Small intestine (tissue), 16 donors: ENCODE measurements at places on chromosomes 16 and 17.

DNA sequence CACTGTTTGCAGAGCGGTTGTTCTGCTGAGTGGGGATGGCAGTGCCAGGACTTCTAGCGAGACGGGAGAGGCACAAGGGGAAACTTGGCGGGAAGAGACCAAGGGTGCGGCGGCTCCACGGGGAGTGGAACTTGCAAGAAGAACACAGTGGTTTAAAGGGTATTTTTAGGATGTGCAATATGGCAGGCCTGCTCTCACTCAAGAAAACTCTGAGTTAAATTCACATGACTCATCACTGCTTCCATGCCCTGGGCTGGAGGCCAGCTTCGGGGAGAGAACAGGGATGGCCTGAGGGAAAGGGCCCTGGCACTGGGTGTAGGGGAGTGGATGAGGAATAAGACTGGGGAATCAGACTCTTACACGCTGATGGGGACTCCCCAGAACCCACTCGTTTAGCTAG is 13.3 kb upstream of the CD300LD start:
- DNase-seq = no peak

GRCh38 chr16:3149193-3149530 is 14.3 kb downstream of the ZNF213 start:
- no peak for DNase-seq

GRCh38 chr17:64200080-64201032 is 62.7 kb downstream of the TEX2 start:
- DNase-seq = peak; percentile 53

- no peak for DNase-seq
Measured at GRCh38 chr17:44257815-44258760, 9.8 kb downstream of the SLC4A1 start.

- peak; percentile 28 for DNase-seq
Measured at GRCh38 chr17:31318298-31318801, 3.1 kb downstream of the EVI2A start.

DNA sequence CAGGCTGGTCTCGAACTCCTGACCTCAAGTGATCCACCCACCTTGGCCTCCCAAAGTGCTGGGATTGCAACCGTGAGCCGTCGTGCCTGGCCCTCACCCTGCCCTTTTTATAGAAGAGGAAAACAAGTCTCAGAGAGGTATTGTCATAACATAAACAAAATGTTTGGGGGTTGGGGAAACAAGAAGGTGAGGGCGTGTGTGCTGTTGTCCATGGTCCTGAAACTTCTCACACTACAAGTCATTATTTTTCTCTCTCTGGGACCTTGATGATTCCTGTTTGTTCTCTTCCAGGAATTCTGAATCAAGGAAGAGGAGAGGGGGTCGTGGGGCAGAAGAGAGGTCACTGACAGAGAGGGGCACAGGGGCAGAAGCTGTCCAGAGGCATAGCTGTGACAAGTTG is 160.2 kb upstream of the LHX1 start:
- DNase-seq = no peak

DNA sequence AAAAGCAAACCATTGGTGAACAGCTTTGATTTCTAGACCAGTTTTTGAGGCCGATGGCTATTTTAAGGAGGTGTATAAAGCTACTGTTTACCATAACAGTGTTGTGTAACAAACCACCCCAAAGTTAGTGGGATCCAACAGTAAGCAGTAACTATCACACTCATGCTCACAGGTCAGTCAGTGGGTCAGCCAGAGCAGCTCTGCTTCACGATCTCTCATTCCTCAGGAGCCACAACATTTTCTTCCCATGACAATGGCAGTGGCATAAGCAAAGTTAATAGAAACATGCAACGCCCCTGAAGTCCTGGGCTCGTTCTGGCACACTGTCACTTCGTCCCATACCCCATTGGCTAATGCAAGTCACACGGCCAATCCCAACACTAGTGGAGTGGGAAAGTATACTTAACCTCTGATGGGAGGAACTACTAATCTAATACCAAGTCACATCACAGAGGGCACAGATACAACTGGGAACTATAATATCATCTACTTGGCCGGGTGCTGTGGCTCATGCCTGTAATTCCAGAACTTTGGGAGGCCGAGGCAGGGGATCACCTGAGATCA is 28.0 kb upstream of the B4GALNT2 start:
- no peak for DNase-seq

GRCh38 chr17:68585643-68586042 is 15.5 kb downstream of the FAM20A start:
- DNase-seq = no peak

GRCh38 chr17:53948323-53948722 is 125.6 kb downstream of the KIF2B start:
- no peak for DNase-seq

DNA sequence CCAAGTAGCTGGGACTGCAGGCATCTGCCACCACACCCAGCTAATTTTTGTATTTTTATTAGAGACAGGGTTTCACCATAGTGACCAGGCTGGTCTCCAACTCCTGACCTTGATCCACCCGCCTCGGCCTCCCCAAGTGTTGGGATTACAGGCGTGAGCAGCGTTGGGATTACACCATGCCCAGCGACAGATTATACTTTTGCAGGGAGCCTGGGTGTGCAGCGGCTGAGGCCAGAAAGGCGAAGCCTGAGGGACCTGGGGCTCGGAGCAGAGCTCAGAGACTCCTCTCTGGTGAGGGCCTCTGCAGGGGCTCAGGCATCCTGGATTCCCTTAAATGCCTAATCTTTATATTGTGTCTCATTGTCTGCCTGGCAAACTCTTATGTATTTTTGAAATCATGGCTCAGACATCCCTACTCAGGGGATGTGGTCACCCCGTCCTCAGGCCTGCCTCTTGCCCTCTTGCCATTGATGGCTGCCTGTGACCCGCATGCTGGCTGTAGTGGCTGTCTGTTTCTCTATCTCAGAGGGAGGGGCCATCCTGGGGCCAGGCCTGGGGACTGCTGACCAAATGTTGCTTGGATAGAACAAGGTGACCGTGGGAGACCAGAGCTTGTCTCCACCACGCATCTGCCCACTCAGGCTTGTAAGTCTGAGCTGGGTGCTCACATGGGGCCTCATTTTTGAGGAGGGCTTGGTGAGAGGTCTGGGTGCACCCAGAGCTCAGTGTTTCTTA is 42.6 kb downstream of the B9D1 start:
- no peak for DNase-seq

- DNase-seq = no peak
Measured at GRCh38 chr16:88907768-88908167, 41.3 kb upstream of the PABPN1L start.

DNA sequence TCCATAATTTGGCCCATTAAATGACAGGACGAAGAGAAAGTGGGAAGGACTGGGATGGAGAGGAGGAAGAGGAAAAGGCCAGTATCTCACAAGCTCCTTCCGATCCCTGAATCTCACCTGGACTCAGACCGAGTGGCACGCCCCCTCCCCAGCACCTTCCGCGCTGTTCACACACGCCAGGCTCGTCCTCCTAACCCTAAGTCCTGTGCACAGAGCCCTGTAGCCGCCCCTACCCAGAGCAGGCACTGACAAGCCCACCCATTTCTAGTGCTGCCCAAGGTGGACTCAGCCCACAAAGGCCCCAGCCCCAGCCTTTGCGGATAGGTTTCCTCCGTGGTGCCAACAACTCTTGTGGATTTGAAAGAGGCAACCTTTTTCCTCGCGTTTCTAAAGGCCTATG is 9.2 kb downstream of the HS3ST3B1 start:
- no peak for DNase-seq

DNA sequence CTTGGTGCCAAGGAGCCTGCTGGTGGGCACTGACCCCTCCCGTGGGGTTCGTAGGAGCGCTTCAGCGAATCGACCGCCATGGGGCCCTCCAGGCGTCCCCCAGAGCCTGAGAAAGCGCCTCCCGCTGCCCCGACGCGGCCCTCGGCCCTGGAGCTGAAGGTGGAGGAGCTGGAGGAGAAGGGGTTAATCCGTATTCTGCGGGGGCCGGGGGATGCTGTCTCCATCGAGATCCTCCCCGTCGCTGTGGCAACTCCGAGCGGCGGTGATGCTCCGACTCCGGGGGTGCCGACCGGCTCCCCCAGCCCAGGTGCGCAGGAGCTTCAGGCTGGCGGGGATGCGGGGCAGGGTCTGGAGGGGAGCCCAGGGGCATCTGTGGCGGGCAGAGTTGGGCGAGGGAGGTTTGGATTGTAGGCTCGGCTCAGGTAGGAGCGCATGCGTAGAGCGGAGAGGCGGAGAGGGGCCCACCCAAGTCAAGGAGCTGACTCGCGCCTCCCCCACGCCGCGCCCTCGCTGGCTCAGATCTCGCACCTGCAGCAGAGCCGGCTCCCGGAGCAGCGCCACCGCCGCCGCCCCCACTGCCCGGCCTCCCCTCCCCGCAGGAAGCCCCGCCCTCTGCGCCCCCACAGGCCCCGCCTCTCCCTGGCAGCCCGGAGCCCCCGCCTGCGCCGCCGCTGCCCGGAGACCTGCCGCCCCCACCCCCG is 19.8 kb downstream of the FMNL1 start:
- no peak for DNase-seq

DNA sequence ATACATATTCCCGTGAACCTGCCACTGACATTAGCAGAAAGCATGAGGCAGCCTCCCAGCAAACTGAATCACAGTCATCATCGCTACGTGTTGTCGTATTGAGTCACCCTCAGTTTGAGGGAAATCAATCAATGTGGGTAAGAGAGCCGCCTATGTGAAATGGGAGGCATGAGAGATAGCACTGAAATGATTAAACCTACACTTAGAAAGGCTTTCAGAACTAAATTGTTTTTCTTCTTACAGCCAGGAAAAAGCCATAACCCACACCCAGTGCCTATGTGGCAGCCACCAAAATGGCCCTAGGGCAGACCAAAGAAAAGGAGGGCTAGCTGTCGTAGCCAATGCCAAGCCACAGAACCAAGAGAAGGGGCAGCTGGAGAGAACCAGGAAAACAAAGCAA is 90.5 kb downstream of the ADAMTS18 start:
- no peak for DNase-seq

DNA sequence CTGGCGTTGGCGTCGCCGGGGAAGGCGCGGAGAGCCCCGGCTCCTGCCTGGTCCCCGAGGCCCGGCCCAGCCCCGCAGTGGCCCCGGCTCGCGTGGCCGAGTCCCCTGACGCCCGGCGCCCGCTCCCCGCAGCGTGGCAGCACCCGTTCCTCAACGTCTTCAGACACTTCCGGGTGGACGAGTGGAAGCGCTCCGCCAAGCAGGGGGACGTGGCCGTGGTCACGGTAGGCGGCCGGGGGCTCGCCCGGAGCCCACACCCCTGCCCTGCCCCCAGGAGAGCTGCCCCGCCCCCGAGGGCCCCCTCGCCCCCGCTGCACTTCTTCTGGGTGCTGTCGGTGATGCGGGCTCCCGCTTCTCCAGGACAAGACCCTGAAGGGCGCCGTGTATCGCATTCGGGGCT is 466 bp downstream of the WDR90 start:
- DNase-seq = no peak

DNA sequence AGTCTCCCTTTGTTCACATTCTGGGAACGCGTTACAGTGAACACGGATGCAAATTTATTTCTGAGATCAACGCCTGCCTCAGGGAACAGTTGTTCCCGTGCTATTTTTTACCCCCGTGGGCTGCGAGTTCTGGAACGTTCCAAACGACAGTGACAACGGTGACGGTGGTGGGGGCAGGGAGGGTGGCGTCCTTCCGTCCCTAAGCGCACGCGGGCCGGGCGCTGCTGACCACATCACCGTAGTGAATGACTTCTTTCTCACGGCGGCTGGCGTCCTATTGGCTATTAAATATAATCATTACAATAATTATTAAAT is 45.1 kb upstream of the SSTR5 start:
- DNase-seq = no peak
